ENCODE measurements at places on chromosomes 12 and 14. TPM values are rescaled to one million over a fixed set of nuclear protein-coding genes. Genes with fewer than 3 reads are reported as not detected.

Gene ERBB3
- total RNA-seq: 14.3 TPM

Gene NANOG
- not detected for total RNA-seq

Gene VRTN
- not detected for total RNA-seq

Gene OVCH1
- not detected for total RNA-seq

Gene TMEM132C
- total RNA-seq: not detected

Gene PPFIBP1
- 81.5 TPM for total RNA-seq

DNA sequence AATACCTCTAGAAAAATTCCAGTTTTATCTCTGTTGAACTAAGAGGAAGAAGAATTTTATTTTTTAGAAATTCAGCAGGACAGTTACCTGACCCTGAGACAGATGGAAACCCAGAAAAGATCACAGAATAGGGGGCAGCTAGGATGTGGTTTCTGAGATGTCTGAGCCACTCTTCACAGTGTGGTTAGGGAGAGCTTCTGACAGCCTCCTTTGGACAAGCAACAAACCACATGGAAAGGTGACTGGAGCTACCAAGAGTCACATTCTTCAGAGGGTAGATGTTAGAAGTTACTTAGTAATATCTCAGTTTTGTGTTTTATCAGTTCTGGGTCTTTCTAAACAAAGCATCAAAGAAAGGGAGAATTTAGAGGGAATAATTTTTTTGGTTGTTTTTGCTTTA lies 117.3 kb upstream of the NAP1L1 start:
- no peak for DNase-seq

GRCh38 chr12:94149119-94149780 lies 873 bp downstream of the PLXNC1 start:
- no peak for DNase-seq

GRCh38 chr12:71303199-71303598 lies 136.4 kb upstream of the LGR5 start:
- peak; percentile 70 for DNase-seq

DNA sequence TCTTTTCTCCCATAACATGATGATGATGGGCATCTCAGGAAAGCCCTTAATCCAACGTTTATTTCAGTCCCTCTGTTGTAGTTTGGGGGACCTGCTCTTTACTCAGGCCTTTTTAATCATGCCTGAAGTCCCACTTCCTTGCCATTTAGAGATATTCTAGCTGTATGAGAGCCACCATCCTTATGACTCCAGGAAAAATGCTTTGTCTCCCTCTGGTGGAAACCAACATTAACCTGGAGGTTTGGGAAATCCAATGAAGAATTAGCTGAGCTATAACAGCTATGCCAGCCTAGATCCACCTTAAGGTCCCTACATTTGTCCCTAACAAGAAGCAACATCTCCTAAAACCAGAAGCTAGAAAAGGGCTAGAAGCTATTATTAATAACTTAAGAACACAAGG lies 1399.1 kb downstream of the LRFN5 start:
- no peak for DNase-seq

- no peak for DNase-seq
These were observed 39.0 kb downstream of the SLC25A21 start for GRCh38 chr14:37133284-37133913.

DNA sequence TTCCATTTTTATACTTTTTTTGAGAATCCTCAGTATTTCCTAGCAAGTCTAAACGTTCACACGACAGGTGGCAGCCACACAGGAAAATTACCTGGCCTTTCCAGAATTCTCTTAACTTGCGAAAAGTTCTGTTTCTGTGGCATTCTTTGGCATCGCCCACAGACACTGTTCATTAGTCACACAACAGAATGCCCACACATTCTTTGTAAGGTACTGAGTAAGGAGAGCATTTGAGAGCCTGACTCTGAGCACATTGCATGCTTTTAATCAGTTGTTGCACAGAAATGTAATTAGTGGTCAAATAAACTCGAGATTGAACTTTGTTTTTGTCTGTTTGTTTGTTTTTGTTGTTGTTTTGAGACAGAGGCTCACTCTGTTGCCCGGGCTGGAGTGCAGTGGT lies 52.4 kb downstream of the LMNTD1 start:
- peak; percentile 69 for DNase-seq

GRCh38 chr14:53979113-53979681 lies 22.6 kb upstream of the BMP4 start:
- no peak for DNase-seq

DNA sequence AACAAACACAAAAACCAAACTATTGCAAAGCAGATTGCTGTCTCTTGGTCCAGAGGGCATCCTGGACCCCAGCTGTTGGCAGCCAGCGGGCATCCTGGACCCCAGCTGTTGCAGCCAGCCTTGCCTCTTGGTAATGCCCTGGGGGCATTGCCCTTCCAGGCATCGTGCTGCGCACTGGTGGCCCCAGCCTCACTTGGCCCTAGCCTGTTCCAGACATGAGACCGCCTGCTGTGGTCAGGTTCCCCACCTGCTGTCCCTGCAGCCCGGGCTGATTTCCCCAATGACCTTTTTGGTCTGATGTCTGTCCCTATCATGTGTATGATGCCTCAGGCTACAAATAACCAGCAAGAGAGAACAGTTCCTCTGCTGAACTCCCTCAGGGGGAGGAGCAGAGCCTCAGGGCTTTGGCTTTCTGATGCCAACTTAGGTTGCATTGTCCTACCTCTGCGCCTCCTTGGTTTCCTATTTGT lies 20.8 kb downstream of the MLXIP start:
- no peak for DNase-seq

DNA sequence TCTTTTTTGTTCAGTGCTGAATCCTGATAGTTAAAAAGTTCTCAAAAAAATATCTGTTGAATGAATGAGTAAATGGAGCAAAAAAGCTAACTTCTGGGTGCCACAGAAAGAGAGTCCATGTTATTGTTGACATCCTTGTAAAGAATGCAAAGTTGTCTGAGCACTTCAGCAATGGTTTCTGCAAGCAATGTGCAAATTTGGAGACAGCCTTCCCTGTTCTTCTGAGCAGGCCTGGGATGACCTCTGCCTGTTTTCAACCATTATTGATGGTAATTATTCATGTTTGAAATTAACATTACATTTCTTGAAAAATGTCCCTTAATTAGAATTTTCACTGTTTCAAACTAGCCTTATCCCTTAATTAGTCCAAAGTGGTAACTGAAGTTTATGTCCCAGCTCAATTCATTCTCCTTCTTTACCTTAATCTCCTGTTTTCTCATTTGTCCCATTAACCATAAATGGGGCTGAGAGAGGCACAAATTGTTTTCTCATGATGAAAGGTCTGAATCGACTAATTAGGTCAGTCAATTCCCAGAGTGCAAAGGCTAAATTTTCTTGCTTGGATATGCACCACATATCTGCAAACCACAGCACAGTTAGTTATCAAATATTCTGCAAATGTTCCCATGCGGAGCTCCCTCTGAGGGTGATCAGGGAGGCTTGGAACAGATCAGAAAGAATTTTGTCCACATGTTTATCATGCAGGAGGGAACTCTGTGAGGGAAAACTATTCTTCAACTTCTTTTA lies 139.4 kb upstream of the KRR1 start:
- DNase-seq: no peak

- DNase-seq: no peak
These were observed at the start of gene ZNF219 for GRCh38 chr14:21098076-21098891. Gene ZNF219 (minus strand): TSS chr14:21098655. CDS start chr14:21093591, 5,064 bp downstream.

DNA sequence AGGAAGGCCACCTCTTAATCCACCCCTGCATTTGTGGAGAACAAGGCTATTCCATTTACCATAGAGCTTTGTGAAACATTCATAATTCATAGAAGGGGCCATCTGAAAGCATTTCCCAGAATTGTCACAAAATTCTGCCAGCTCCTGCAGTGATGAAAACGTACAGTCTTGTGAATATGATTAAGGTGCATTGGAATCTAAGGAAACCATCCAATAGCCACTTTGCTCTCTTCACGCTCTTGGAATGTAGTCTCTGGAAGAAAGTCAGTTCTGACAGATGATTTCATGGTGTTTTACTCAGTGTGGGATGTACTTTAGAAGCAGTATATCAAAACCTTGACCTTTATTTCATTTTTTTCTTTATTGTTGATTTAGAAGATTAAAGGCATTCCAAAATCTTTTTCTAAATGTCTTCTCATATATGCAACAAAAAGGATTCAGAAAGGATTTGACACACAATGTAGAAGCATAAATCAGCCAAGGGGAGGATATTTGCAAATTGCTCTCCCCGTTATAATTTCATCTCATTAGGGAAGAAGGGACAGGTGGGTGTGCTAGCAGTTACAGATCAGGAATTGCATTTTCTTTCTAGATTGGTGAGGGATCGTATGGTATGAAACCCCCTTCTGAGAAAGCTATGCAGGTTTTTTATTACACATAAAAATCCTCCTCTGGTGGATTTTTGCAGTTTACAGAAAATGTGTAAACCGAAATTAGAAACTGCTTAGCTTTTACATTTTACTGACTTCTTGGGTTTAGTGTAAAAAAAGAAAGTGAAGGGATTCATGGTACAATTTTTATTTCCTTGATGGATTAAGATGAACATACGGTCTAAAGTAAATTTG lies 390.2 kb downstream of the LRIG3 start:
- no peak for DNase-seq

DNA sequence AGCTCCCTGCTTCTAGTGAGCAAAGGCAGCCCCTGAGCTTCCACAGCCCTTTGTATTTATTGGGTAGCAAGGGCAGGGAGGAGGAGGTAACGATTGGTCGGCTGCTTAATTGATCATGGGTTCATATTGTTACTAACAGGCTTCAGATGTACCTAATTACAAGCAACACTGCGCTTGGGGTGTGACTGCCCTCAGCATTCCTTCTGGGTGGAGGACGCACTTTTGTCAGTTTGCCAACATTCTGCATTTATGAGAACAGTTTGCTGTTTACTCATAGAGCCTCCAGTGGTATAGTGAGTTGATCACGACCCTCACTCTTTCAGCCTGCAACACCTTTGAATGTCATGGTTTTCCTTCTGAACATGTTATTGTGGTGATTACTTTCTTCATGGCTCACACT lies 9.6 kb downstream of the TSHR start:
- peak; percentile 38 for DNase-seq

DNA sequence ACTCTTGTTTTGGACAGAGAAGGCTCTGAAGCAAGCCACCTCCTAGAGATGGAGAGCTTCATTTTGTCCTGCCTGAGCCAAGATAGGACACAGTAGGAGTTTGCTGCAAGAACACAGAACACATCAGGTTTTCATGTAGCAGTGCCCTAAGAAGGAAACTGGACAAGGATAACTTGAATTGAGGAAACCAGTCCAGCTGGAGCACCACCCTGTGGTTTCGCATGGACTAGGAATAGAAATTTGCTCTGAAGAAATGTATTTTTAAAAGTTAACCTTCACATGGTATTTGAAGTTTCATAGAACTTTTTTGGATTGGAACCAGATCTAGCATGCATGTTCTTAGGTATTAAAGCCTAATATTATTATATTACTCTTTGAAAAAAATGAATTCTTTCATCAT lies 68.8 kb downstream of the RERG start:
- DNase-seq: no peak

DNA sequence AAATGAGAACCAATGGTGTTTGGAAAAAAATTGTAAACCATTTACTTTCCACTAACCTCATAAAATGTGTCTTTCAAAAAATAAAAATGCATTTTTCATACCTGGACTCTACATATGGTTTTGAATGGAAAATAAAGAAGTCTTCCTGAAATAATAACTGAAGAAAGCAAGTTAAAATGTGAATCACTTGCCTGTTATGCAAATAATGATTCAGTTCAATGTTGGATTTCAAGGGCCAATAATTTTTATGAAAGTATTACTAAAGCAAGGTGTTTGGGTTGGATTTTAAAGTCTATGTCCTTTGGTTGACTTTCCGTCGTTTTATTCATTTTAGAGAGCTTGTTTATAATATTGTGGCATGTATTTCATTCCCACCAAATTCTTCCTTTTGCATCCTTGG lies 138.7 kb downstream of the CCDC91 start:
- no peak for DNase-seq

DNA sequence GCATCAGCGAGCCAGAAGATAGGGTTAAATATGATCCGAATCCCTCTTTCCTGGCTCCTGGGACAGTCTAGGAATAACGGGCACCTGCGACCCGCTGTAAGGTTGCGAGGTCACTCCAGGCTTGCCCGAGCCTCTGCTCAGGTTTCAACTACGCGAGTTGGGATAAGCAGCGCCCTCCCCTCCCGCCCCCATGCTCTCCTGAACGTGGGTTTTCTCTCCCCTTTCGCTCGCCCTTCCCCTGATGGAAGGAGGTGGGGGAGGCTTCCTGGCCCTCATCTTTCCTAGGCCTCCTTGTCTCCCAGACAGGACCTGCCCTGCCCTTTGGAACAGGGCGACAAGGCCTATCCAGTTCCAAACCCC lies 753 bp upstream of the ATP5MC2 start:
- no peak for DNase-seq

DNA sequence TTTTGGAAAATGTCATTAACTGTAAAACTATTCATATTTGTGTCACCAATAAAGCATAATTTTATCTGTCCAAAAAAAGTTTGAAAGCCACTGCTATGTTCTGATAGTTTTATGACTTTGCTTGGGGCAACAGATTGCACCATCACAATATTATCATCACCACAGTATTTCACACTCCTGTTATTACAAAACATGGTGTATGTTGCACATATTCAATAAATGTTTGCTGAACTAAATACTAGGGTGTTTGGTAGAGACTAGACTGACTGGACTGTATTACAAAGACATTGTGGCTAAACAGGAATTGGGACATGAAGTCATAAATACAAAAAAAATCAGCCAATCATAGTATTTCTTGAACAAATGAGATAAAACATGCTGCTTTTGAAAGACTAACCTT lies 55.1 kb downstream of the PAWR start:
- DNase-seq: no peak

- no peak for DNase-seq
These were observed 18.4 kb downstream of the CMKLR1 start for GRCh38 chr12:108320507-108321293.

DNA sequence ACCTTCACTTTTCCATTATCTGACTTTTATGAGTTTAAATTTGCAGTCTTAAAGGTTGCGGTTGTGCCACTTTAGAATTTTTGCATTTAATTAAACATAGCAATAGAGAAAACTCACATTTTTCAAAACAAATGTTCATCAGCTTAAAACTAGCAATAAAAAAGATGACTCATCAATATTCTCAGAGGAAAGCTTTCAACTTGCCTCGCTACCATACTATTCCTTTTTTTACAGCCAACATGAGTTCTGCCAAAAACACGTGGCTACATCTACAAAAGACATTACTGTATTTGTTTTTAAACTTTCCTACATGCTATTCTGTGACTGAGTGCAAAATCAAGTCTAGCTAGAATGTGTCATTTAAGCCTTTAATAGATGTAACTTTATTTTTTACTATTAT lies 497.1 kb downstream of the RPS29 start:
- no peak for DNase-seq
